CD4-positive, alpha-beta T cell treated with Interleukin-15 for 4 hours (primary cell): ENCODE measurements at places on chromosomes 6 and 20.

- DNase-seq, result no peak
These were observed 14.0 kb downstream of the IGF2R start for GRCh38 chr6:159982731-159983506.

- DNase-seq, result no peak
These were observed 19.9 kb downstream of the ATXN1 start for GRCh38 chr6:16741112-16742016.

GRCh38 chr6:118620202-118620601 lies 31.2 kb downstream of the CEP85L start:
- DNase-seq, result no peak

DNA sequence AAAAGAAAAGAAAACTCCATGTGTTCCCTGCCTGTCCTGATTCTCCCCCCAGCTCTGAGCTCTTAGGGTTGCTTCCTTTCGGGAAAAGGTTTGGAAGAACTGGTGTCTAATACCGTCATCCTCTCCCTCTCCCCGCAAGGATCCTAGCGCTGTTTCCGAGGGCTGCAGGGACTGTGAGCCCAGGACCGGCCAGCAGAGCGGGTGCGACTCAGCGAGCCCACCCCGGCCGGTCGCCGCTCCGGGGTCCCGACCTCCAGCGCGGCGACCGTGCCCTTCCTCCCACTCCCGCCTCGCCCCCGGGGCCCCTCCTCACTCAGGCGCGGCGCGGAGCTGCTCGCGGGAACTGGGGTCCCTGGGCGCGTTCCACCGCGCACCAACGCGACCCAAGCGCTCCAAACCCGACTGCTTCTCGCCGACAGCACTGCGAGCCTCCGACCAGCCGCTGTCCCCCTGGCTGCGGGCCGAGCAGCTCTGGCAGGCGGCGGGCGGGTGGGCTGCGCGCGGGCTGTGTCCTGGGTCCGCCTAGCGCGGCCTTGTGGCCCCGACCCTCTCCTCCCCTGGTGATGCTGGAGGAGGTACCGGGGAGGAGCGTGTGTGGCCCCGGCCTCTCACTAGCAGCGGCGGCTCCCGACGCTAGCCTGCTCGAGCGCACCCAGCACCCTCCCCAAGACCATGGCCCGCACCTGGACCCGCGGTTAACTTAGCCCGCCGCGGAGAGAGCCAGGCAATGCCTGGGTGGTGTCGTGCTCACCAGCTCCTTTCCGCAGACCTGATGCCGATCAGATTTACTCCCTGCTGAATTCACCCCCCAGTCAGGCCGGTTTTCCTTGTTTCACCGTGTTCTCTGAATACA lies at the start of gene PLA2G7:
TSS of gene PLA2G7 (minus strand) at position 509 of the 853 bp plus-strand sequence. CDS start 12,484 bp downstream, outside the sequence.
- DNase-seq, result no peak

DNA sequence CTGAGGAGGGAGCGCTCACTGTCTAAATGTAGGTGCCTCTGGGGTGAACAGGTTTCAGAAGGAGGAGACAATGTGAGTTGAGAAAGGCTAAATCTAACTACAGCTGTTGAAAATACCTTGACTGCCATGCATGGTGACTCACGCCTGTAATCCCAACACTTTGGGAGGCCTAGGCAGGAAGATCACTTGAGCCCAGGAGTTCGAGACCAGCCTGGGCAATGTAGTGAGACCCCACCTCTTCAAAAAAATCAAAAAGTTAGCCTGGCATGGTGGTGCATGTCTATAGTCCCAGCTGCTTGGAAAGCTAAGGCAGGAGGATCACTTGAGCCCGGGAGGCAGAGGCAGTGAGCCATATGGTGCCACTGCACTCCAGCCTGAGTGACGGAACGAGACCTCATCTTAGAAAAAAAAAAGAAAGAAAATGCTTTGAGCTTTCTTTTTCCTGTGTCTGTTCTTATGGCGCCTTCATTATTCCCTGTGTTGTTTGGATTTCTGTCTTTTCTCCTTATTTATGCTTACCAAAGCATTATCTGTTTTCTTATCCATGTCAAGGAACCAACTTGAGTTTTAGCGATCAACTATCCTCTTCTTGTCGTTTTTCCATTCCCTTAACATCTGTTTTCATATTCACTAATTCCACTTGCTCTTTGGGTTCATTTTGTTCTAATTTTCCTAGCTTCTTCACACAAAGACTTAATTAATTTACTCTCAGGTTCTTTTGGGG lies 8.5 kb downstream of the SLC2A10 start:
- DNase-seq, result no peak

DNA sequence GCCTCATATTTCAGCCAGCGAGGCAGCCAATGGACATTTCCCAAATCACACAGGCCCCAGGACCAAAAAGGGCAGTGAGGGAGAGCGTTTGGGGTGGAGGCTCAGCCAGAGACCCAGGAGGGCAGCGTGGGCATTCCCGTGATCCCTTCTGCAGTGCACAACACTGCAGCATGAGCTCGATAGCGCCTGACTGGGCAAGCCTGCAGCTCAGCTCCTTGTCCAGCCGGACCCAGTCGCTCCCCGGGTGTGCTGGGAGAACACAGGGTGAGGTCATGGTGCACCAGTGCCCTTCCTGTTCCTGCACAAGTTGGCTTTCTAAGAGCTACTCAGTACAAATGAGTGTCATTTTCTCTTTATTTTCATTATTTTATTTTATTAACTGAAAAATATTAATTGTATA lies 5.9 kb downstream of the TTLL2 start:
- no peak for DNase-seq

- no peak for DNase-seq
These were observed 1374.8 kb upstream of the MAP3K7 start for GRCh38 chr6:91961671-91962070.

DNA sequence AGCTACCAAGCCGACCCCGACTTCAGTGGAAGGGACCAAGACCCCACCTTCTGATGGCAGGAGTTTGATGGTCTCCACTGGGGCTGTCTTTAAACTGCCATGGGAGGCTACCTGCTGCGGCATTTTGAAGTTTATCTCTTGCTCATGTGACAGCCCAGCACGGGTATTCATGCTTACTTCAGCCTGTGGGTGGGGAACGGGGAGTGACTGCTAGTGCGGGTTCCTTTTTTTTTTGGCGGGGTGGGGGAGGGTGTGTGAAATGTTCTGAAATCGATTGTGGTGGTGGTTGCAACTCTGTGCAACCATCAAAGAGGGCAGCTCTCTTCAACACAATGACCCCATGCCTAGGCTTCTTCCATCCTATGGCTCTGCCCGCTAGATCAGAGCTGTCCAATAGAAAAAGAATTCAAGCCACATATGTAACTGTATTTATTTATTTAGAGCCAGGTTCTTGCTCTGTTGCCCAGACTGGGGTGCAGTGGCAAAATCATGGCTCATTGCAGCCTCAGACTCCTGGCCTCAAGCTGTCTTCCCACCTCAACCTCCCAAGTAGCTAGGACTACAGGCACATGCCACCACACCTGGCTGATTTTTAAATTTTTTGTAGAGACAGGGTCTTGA lies 53.7 kb downstream of the PPP1R16B start:
- no peak for DNase-seq

DNA sequence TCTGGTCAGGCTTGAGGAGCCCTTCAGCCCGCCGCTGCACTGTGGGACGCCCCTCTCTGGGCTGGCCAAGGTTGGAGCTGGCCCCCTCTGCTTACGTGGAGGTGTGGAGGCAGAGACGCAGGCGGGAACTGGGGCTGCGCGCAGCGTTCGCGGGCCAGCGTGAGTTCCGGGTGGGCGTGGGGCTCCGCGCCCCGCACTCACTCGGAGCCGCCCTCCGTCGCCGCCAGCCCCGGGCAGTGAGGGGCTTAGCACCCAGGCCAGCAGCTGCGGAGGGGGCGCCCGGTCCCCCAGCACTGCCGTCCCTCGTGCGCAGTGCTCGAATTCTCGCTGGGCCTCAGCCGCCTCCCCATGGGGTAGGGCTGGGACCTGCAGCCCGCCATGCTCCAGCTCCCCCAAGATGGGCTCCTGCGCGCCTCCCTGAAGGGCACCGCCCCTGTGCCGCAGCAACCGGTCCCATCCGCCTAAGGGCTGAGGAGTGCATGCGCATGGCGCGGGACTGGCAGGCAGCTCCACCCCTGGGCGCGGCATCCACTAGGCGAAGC lies 695.9 kb downstream of the EPHA7 start:
- no peak for DNase-seq

DNA sequence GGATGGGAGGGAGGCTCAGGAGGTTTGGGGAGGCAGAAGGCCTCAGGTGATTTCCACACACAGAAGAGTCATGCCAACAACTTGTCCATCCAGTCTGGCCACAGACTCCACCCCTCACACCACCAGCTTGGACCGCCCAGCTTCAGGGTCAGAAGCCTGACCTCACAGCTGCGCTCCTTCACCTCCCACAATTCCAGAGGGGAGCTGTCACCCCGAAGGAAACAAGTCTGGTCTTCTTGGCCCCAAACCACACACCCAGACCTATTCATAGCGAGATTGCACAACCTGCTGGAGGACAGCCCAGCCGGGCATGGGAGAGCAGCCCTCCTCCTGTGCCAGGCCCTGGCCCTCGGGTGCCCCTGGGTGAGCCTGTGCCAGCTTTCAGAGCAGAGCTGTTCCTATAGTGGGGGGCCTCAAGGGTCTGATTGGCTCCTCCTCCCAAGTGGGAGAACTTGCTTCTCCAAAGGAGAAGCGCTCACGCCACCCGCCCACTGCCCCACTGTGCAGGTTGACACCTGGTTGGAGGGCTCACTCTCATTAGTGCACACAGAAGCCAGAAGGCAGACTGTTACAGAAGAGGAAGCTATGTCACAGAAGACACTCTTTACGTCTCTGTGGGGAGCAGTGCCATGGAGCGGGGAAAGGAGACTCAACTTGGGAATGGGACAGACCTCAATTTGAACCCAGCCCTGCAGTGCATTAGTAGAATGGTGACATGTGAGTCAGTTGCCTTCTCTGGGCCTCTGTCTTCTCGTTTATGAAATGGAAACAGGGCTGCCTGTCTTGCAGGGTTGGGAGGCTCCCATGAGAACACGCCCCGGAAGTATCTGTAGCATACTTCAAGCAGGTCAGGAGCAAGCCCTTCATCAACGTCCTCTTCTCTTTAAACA lies 128.8 kb downstream of the FOXO3 start:
- DNase-seq, result no peak

GRCh38 chr6:169558378-169558773 lies 143.5 kb downstream of the WDR27 start:
- no peak for DNase-seq

DNA sequence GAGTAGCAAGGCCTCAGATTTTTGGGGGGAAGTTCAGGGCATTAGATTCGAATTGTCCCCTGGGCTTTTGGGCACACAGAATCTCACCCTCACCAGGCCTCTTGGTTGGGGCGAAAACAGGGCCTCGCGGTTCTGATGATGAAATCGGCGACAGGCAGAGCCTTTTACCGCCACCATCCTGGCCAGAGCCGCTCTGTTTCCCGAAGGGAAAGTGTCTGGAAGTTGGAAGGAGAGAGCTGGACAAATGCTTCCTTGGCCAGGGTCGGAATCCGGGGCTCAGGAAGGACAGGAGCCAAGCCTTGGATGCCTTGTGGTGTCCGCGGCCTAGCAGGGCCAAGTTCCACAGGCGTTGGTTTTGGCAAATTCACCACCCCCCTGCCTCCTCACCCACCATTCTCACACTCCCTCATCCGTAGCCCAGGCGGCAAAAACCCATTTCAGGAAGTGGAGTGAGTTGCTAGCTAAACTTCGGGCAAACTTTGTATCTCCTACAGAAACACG lies 3.5 kb upstream of the TFAP2A start:
- no peak for DNase-seq

GRCh38 chr6:30591008-30591407 lies 19.8 kb downstream of the ABCF1 start:
- DNase-seq, result no peak

DNA sequence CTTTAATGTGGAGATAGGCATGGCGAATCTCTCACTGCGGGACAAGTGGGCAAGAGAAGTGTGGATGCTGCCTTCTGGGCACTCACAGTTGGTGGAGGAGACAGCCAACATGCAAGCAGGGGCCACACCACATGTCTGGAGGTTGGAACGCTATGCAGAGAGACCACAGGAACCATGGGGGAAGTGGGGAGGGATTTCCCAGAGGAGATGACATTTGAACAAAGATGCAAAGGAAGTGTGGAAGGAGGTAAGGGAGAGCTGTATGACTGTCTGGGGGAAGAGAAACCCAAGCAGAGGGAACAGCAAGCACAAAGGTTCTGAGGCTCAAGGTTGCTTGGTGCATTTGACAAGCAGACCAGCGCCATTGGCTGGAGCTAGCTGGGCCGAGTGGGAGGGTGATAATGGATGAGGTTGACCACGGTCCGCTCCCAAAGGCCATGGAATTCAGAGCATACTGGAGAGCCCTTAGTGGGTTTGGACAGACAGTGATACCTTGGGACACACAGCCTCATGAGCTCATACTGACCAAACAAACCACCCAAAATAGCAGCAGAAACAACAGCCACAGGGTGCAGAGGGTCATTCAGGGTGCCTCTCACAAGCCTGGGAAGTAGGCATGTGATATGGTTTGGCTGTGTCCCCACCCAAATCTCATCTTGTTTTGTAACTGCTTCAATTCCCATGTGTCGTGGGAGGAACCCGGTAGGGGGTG lies 7.6 kb upstream of the FAM110A start:
- DNase-seq, result no peak

DNA sequence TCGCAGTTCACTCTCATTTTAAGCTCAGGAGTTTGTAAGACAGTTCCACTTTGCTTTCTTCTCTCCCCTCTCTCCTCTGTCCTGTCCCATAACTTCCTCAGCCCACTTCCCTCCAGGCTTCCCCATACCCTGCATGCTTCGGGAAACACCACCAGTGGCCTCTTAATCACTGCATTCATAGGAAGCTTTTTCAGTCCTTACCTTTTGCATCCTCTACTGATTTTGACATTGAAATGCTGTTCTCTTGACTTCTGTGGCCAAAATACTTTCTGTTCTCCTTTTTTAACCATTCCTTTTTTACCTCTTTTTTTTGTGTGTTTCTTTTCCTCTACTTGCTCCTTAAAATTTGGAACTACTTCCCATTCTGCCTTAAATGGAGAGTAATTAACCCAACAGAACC lies 69.7 kb downstream of the HIVEP1 start:
- no peak for DNase-seq
